ENCODE measurements at places on chromosomes 12 and 14.
A peak's percentile ranks its signal among the peaks of the same experiment; 100 is the strongest.

DNA sequence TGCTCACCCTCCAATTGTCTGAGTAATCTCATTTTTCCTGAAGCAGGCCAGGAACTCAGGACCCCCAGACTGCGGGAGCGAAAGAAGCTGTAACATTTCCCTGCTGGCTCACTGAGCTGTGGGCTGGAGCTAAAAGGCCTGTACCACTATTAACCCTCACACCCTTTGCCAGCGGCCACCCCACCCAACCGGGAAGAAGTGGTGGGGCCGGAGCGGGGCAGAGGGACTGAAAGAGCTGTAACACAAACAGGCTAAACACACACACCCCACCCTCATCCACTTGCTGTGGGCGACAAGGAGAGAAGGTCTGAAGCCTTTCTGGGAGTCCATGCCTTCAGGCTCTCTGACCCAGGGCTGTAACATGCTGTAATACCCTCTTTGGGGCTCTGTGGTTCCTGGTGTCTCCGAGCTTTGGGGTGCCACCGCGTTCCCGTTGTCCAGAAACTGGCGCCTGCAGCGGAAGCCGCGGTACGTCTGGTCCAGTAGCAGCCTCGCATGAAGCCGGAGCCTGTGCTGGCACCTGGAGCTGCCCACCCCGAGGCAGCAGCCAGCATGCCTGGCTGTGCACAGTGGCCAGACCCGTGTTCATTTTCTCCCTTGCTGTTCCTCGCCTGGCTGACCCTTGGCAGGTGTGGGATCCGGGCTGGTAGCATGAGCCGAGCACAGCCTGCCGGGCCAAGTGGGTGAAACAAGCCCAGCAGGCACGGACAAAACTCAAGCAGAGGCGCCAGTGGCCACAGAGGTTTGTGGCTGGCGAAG is 345.5 kb upstream of the MGAT4C start:
- DNase-seq: no peak

DNA sequence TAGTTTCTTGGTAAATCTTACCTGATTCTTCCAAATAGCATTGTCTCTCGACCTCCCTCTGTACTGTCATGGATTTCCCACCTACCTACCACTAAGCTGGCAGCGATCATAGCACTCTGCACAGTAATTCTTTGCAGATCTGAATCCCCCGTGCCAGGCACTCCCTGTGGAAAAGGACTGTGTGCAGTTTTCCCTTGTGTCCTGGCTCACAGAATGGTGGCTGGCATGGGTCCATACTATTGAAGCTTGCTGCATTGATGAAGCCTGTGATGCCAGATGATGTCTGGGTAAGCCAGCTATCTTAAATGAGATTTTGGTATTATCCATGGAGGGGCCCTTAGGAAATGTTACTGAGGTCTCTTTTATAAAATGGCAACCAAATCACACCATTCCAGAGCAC is 135.7 kb downstream of the RPAP3 start:
- no peak for DNase-seq

GRCh38 chr12:103833891-103834290 is 7.1 kb downstream of the NT5DC3 start:
- DNase-seq: no peak

DNA sequence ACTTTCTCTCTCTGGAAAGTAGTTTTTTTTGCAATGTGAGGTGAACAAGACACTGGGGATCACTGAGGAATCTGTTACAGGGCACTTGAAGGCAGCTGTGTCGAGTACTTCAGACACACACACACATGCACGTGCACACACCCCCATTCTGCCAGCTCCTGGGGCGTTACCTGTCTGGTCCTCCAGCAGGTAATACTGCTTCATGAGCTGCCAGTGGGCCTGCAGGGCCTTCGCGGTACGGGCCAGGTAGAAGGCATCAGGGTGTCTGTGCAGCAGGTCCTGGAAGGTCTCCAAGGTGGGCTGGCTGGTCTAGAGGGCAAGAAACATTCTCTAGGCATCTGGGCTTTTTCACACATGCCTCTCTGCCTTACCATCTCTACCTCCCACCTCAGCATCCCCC is 5.1 kb downstream of the MCRS1 start:
- no peak for DNase-seq

DNA sequence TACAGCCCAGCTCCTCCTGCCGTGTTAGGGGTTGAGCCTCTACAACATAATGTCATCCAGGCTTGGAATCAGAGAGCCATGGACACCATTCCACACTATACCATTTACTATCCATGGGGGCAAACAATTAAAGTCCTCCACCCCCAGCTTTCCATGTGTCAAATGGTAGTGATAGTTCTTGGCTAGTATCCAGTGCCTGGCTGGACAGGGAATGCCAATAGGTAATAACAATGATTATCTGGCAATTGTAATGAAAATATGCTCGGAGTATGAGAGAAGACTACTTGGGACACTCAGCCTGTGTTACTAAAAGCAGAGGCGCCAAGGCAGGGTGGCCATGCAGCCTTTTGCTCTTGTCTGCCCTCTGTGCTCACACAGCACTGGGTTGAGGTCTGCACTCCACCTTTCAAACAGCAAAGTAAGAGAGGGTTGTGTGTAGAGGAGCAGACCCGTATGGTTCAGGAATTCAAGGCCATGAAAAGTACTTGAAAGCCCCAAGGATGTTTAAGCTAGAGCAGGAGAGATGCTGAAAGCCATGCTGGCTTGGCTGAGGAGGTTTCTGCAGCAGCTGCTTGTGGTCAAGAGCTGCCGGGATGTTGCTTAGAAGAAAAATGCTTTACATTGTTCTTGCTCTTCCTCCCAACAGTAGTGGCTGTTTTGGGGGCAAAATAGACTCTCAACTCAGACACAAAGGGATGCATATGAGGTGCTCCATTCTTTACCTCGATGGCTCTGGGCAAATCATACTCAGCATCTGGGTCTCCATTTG is 10.6 kb downstream of the SERPINA3 start:
- DNase-seq: no peak

DNA sequence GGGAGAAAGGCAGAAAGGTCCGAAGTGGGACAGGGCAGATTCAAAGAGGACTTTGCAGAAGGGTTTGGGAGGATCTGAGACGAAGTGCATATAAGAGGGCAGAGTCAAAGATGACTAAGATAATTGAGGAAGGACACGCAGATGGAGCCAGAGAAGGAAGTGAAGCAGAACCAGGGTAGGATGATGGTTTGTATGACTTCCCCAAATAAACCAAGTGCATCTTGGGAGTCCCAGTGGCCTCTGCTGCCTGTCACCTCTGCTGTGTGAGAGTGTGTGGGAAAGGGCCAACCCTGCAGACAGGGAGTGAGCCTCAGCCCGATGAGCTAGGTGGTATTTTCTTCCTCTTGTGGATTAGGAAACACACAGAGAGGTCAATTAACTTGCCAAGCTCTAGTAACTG is 36.8 kb downstream of the FLVCR2 start:
- no peak for DNase-seq

DNA sequence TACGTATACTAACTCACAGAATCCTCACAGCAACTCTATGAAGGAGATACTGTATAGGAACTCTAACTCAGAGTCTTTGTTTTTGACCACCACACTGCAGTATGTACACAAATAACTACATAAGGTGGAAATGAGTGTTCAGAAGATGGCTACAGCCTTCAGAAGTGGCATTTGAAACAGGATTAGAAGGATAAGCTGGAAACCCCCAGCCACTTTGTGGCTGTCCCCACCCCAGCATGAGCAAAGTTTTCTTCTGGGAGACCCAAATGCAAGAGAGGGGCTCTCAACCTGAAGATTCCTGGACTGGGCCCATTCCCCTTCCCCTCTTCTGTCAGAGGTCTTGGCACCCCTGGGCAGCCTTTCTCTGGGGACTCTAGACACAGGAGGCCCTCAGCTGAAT is 43.2 kb upstream of the PNMA1 start:
- no peak for DNase-seq

GRCh38 chr12:92208613-92209121 is 63.0 kb upstream of the BTG1 start:
- DNase-seq: peak; percentile 83

DNA sequence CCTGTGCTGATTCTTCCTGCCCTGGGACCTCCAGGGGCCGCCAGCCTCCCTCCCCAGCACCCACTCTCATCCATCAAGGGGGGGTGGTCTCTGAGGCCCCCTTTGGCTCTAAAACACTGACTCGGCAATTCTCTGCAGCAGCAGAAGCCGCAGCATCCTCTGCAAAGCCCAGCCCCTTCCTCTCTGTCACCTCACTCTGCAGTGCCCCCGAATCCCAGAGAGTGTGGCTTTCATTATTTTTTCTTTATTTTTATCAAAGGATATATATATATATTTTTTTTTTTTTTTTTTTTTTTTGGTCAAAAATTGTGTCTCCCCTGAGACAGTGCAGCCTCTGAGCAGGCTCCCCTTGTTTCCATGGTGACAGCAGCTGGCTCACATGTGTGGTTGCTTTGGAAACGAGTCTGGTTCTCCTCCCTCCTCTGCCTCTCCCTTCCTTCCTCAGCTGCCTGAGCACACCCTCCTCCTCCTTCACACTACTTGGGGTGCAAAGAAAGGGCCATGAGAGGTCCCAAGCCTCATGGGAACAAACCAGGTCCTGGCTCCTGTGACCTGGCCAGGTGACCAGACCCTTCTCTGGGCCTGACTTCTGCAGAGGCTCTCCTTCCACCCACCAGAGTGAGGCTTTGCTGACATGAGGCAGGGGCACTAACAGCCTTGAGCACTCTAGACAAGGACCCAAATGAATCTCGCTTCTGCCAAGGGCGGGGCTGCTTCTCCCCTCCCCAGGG is 100.5 kb downstream of the LRRC74A start:
- DNase-seq: peak; percentile 55

DNA sequence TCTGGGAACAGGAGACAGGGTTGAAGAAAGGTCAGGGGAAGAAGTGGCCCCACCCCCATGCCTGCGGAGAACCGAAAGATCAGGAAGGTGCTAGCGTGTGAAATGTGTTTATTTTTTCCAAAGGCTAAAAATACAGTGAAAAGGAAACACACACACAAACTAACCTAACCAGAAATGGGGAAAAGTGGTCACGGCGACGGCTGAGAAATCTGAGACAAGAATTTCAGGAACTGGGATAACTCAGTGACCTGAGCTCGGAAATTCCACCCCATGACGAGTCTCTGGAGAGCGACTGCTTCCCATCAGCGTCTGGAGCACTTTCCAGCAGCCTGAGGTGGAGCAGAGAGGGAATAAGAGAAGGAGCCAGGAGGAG is 16.6 kb upstream of the RND1 start:
- no peak for DNase-seq

DNA sequence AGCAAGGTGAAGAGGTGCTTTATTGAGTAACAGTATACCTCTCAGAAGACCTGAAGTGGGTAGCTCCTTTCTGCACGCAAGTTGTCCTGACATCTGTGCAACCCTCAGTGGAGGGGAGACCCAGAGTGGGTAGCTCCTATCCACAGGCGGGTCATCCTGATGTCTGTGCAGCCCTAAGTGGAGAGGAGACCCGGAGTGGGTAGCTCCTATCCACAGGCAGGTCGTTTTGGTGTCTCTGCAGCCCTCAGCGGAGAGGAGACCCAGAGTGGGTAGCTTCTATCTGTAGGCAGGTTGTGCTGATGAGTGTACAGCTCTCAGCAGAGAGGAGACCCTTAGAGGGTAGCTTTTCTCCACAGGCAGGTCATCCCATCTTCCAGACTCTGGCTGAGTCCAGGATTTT is 45.1 kb upstream of the PRPF39 start:
- no peak for DNase-seq

GRCh38 chr14:35958499-35958898 is 132.4 kb downstream of the BRMS1L start:
- DNase-seq: no peak

DNA sequence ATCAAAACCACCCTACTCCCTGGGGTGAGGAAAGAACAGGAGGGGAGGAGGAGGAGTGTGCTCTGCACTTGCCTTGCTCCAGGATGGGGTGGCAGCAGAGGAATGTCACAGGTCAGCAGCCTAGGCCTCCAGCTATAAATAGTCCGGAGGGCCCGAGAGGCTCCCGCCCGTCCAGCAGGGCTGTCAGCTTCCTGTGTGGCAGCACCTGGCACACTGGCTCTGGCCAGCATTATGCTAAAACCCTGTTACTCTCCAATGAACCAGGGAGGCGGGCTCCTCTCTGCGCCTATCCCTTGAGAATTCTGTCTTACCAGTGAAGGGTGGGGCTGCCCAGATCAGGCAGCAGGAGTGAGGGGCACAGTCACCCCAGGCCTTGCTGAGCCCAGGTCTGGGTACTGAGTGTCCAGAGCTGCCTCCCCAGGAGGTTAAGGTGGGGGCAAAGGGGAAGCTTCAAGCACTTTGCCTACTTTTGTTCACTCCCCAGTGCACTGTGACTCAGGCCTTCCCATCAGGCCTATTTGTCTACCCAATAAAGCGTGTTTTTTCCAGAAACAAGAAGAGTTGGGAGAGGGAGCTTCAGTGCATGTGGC is 1.2 kb upstream of the COX14 start:
- no peak for DNase-seq

DNA sequence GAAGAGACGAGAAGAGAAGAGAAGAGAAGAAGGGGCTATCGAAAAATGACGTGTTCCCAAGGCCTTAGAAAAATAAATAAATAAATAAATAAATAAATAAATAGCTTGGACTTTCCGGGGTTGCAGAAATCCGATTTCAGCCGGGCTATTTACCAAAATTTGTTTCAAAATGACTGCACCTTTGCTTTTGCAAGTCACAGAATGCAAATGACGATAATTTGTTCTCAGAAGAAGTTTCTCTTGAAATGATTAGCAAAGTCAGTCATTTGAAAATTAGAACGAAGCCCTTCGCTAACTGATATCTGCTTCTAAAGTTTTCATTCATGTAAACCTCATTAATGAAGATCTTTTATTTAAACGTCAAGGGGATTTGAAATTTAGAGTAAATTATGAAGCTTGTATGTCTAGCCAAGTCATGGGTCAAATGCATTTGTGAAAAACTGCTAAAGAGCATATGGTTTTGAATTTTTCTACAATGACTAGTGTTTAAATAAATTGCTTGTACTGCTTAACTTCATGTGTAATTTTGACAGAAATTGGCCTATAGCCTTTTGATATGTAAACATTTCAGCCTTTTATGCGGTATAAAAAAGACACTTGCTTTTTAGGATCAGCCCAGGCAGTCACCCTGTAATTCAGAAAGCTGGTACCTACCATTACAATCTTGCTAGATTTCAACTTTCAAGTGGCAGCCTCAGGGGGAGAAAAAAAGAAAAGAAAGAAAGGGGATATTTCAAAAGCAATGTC is 4.6 kb upstream of the GSC start:
- no peak for DNase-seq

DNA sequence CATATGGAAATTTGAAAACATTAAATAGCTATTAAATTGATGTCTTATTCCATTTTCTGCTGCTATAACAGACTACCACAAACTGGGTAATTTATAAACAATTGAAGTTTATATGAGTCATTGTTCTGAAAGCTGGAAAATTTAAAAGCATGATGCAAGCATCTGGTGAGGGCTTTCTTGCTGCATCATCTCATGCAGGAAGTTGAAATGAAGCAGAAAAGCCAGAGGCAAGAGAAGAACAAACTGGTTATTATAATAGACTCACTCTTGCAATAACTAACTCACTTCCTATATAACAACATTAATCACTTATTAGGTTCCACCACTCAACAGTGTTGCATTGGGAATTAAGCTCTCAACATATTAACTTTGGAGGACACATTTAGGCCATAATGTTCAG is 1277.4 kb downstream of the LRFN5 start:
- DNase-seq: no peak

DNA sequence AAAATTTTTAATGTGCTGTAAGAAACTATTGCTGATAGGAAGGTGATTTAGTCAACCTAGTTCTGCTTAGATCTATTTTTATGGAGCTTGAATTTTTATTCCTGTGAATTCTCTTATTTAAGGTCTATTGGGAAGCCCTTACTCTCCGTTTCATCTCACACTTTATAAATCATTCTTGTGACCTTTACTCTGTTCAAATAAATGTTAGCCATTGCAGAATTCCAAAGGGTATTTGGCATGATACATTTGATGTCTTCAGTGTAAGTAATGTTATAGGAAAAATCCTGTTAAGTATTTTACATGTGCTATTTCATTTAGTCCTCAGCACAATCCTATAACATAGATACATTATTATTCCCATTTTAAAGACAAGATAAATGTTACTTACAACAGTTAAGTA is 12.5 kb downstream of the PTPRQ start:
- no peak for DNase-seq
